ENCODE measurements at places on chromosomes 6 and 20.

GRCh38 chr6:124822204-124822613, 140.0 kb upstream of the RNF217 start:
- DNase-seq = no peak
- H3K4me3 ChIP-seq = no peak overlapping the region
- H3K4me1 ChIP-seq = no peaks in the 10 kb centered on the region
- no peak overlapping the region for H3K27ac ChIP-seq
- no peaks in the 10 kb centered on the region for H3K36me3 ChIP-seq

GRCh38 chr6:161233986-161234661, 39.7 kb downstream of the AGPAT4 start:
- no peak for DNase-seq
- H3K27ac ChIP-seq = no peak overlapping the region

GRCh38 chr6:100134297-100134696, 140.3 kb upstream of the MCHR2 start:
- DNase-seq = no peak
- H3K4me1 ChIP-seq = no peaks in the 10 kb centered on the region
- no peak overlapping the region for H3K4me3 ChIP-seq
- H3K27me3 ChIP-seq = no peaks in the 10 kb centered on the region
- H3K36me3 ChIP-seq = no peaks in the 10 kb centered on the region
- no peak overlapping the region for H3K27ac ChIP-seq

GRCh38 chr6:108132863-108133262, 33.0 kb upstream of the NR2E1 start:
- H3K27me3 ChIP-seq = peaks cover 71% of the 10 kb centered on the region
- H3K27ac ChIP-seq = no peak overlapping the region
- peaks cover 10% of the 10 kb centered on the region for H3K4me1 ChIP-seq

GRCh38 chr20:2978519-2978918, 64.9 kb upstream of the GNRH2 start:
- H3K36me3 ChIP-seq = peaks cover 5% of the 10 kb centered on the region
- H3K27ac ChIP-seq = peak overlapping the region; percentile 34
- H3K4me1 ChIP-seq = peaks cover 23% of the 10 kb centered on the region
- no peak overlapping the region for H3K4me3 ChIP-seq
- DNase-seq = no peak

DNA sequence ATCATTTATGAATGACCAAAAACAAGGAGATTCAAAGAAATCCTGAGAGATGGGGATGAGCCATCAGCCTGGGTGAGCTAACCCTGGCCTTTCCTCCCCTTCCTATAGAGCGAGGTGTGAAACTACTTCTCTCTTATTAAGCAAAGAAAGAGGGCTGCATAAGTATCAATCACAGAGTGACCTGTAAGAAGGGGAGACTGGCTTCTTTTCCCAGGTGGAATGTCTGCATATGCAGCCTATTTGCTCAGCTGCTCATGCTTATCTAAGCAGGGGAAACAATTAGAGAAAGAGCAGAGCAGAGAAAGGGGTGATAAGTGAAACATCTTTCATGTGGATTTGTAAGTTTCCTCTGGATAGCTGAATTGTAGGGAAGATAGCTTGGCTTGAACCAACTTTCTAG, 160.0 kb downstream of the PKHD1 start:
- H3K4me3 ChIP-seq = no peak overlapping the region
- H3K4me1 ChIP-seq = no peaks in the 10 kb centered on the region
- no peaks in the 10 kb centered on the region for H3K36me3 ChIP-seq

- no peaks in the 10 kb centered on the region for H3K36me3 ChIP-seq
- H3K27me3 ChIP-seq = peaks cover 4% of the 10 kb centered on the region
- DNase-seq = no peak
- peaks cover 37% of the 10 kb centered on the region for H3K4me1 ChIP-seq
Measured at GRCh38 chr6:12241493-12242175, 48.5 kb upstream of the EDN1 start.

DNA sequence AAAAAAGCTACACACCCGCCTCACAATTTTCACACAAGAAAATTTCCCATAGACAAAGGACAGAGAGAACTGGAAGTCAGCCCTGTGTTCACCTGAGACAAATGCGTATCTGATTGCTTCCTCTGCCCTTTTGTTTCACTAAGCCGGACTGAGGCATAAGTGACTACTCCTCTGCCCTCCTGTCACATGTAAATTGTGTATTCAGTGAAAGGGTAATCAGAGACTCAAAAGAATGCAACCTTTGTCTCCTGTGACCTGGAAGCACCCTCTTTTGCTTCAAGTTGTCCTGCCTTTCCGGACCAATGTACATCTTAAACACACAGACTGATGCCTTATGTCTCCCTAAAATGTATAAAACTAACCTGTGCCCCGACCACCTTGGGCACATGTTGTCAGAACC, 483.8 kb upstream of the EYS start:
- H3K27me3 ChIP-seq = no peaks in the 10 kb centered on the region
- no peaks in the 10 kb centered on the region for H3K36me3 ChIP-seq
- H3K27ac ChIP-seq = no peak overlapping the region
